ENCODE measurements at places on chromosomes 12 and 14. TPM values are rescaled to one million over a fixed set of nuclear protein-coding genes. Genes with fewer than 3 reads are reported as not detected.

DNA sequence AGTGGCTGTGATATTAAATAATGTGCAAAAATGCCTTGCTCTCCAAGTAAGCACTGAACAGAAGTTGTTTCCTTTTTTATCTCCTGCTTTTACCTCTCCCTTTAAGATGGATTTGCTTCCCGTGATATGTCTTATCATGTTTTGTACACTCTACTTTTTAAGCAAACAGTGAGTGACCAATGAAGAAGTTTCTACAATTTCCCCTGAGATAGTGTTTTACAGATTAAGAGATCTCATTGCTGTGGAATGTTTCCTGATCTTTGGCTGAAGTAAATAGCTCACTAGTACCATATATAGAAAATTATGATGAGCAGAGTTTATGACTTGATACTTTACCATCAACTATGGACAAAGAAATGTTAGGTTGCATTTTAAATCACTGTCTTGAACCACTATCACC lies 184.8 kb upstream of the PDE3A start:
- DNase-seq, result no peak

DNA sequence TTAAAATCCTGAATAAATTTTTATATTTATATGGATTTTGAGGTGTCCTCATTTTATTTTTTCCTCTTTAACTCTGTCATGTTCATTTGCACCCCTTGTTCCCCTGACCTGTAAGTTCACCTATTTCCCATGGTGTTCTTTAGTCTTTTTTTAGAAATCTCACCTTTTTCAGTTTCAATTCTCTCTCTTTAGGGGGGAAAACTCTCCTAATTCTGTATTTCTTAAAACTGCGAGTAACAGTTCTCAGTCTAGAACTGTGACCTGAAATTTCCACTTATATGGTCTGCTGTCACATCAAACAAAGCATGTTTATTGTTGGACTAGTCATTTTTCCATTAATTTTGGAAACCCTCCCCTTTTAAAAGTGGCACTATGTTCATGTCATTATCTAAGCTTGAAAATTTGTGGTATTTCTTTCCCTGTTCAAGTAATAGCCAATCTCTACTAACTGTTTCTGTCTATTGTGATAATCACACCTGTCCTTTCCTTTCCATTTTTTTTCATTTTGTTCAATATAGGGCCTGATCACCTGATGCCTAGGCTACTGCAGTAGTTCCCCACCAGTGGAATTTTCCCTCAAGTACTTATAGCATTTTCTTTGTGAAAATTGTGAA lies 14.0 kb upstream of the FBXO33 start:
- no peak for DNase-seq

The KCNMB4 gene
- 0.40 TPM for total RNA-seq

GRCh38 chr12:1661553-1662335 lies 29.1 kb upstream of the ADIPOR2 start:
- peak; percentile 94 for DNase-seq

The METTL17 gene
- 102 TPM for total RNA-seq

DNA sequence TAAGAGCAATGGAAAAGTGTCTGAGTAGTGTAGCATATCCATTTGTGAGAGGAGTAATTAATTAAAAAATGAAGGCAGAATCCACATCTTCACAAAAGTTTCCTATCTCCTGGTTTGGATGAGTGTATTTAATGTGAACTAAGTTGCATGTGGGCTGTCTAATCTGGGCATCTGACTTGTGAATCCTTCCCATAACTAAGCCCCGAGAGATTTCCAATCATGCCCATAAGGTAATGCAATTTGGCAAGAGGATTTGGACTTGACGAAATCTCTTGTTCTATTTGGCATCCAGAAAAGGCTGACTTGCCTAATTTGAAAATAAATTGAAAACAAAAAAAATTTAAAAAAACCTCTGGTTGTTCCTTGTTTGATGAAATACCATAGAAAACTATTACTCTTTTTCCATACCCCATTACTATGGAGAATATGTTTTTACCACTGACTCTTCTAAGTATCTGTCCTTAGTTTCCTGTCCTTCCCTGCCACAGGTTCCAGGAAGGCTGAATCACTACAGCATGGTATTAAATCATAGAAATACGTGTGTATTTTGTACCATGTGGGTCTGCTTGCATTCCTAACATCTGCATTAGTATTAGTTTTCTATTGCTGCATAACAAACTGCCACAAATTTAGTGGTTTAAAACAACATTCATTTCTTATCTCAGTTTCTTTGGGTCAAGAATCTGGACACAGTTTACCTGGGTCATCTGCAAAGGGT lies 48.4 kb downstream of the ETV6 start:
- no peak for DNase-seq

DNA sequence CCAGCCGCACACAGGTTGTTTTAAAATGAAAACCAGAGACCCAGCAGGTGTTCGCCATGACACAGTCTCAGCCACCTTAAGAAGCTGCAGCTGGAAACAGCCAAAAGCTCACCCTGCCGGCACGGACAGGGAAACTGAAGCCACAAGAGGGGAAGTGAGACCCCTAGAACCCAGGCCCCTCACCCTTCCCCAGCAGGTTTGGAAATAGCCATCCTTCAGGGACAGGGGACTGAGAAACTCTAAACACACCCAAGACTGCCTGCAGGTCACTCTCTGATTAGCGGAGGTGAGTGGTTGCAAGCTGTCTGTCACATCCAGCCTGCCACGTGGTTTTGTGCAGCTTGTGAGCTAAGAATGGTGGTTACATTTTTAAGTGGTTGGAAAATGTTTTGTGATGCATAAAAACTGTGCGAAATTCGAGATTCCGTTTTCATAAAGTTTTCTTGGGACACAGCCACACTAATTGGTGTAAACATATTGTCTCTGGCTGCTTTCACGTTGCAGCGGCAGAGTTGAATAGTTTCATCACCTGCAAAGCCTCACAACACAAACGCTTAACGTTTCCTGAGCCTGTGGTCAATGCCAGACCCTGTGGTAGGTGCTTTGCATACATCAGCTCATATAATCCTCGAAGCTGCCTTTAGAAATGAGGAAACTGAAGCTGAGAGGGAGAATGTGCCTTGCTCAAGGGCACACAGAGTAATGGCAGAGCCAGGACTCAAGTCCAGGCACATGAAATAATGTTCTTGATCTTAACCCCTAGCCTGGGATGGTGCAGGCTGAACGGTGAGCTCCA lies 1.7 kb upstream of the SELPLG start:
- DNase-seq, result peak; percentile 87

- no peak for DNase-seq
Measured at GRCh38 chr12:54937376-54937775, 47.2 kb downstream of the TESPA1 start.

DNA sequence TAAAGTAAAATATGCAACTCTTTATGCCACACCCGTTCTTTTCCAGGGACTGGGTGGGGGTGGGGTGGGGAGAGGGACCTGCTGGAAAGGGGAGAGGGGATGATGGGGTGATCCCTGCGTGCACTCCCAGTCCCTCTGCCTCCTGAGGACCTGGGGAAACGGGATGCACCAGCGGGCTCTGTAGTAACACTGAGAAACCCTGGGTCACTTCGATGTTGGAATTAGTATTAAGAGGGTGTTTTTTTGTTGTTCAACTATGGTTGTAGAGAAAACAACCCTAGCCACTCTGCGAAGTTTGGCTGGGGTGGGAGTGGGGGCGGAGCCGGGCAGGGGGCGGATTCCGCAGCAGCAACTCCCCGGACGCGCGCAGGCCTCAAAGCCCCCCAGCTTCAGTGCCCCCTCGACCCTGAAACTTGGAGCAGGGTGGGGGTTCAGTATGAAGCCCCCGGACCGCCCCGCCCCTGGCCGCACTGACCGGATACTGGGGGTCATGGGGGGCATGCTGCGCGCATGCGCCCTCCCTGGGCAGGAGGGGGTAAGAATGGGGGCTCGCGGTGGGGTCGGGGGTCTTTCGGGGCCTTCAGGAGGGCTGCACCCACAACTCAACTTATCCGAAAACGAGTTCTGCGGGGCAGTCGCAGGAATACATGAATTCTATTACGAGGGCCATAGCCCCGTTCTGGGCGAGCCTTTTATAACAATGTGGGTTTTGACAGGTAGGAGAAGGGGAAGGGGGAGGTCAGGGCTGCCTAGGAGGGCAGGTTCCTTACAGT lies 1.3 kb upstream of the ARHGEF25 start:
- DNase-seq, result no peak
